ENCODE measurements at places on chromosomes 5 and 9. TPM values are rescaled to one million over a fixed set of nuclear protein-coding genes. Genes with fewer than 3 reads are reported as not detected.

The RLN2 gene
- total RNA-seq = not detected

The TMC1 gene
- not detected for total RNA-seq

The PCDHAC1 gene
- 3.3 TPM for total RNA-seq

The GRIA1 gene
- 0.68 TPM for total RNA-seq

The IL9 gene
- total RNA-seq = not detected

The CDH6 gene
- 2.1 TPM for total RNA-seq

The NNT gene
- 95.7 TPM for total RNA-seq

The SPINK13 gene
- not detected for total RNA-seq

The NFX1 gene
- 51.1 TPM for total RNA-seq

The ASTN2 gene
- 5.6 TPM for total RNA-seq

The GDF9 gene
- not detected for total RNA-seq

The FGFR4 gene
- 0.49 TPM for total RNA-seq

The RPL12 gene
- total RNA-seq = 2,844 TPM

- H3K4me3 ChIP-seq = no peak overlapping the region
- DNase-seq = no peak
- no peaks in the 10 kb centered on the region for H3K36me3 ChIP-seq
- no peak overlapping the region for H3K27ac ChIP-seq
- H3K4me1 ChIP-seq = peaks cover 7% of the 10 kb centered on the region
- no peaks in the 10 kb centered on the region for H3K27me3 ChIP-seq
These were observed 189.6 kb downstream of the ARHGEF28 start for GRCh38 chr5:73815631-73816030.

GRCh38 chr9:36871606-36872005 is 162.5 kb downstream of the PAX5 start:
- no peak overlapping the region for H3K4me3 ChIP-seq
- no peak for DNase-seq
- H3K4me1 ChIP-seq = no peaks in the 10 kb centered on the region

GRCh38 chr5:124087752-124088151 is 575.8 kb downstream of the CSNK1G3 start:
- H3K27ac ChIP-seq = no peak overlapping the region
- H3K4me3 ChIP-seq = no peak overlapping the region
- no peaks in the 10 kb centered on the region for H3K27me3 ChIP-seq
- no peaks in the 10 kb centered on the region for H3K4me1 ChIP-seq
- DNase-seq = no peak

DNA sequence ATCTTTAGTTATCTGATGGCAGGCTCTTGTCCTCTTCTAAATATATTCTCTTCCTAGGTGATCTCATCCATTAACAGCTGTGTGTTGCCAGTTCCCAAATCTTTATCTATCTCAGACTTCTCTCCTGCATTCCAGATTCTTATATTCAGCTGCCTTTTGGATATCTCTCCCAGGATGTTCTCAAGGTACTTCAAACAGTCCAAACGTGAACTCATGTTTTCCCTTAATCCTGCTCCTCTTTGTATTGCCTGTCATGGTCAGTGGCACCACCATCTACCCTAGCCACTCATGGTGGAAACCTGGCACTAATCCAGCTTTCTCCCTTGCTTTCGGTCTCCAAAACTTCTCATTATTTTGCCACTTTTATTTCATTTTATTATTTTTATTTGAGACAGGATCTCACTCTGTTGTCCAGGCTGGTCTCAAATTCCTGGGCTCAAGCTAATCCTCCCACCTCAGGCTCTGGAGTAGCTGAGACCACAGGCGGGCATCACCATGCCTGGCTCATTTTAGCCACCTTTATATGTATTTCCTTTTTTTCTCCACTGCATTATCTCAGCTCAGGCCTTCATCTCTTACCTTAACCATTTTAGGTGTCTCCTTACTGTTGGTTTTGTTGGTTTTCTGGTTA is 3.8 kb downstream of the ZFYVE16 start:
- no peak for DNase-seq
- H3K4me1 ChIP-seq = peaks cover 10% of the 10 kb centered on the region
- H3K27me3 ChIP-seq = no peaks in the 10 kb centered on the region
- H3K4me3 ChIP-seq = no peak overlapping the region

GRCh38 chr9:406886-407654 is 192.4 kb downstream of the DOCK8 start:
- H3K27ac ChIP-seq = no peak overlapping the region
- DNase-seq = no peak
- no peaks in the 10 kb centered on the region for H3K27me3 ChIP-seq
- no peak overlapping the region for H3K4me3 ChIP-seq

- H3K36me3 ChIP-seq = no peaks in the 10 kb centered on the region
- H3K4me3 ChIP-seq = peak overlapping the region; percentile 51
- peaks cover 9% of the 10 kb centered on the region for H3K4me1 ChIP-seq
- H3K27ac ChIP-seq = peak overlapping the region; percentile 99
- DNase-seq = no peak
These were observed 899 bp upstream of the RAPGEF6 start for GRCh38 chr5:131635684-131636572.

- no peak for DNase-seq
- no peak overlapping the region for H3K4me3 ChIP-seq
- H3K36me3 ChIP-seq = no peaks in the 10 kb centered on the region
- no peak overlapping the region for H3K27ac ChIP-seq
These were observed 48.6 kb downstream of the NACC2 start for GRCh38 chr9:136046554-136046920.

GRCh38 chr5:126360467-126360866 is 62.7 kb upstream of the GRAMD2B start:
- no peak overlapping the region for H3K4me3 ChIP-seq
- no peaks in the 10 kb centered on the region for H3K36me3 ChIP-seq
- peaks cover 9% of the 10 kb centered on the region for H3K4me1 ChIP-seq
- DNase-seq = no peak
- no peak overlapping the region for H3K27ac ChIP-seq

GRCh38 chr9:70901013-70901412 is 220.4 kb downstream of the TRPM3 start:
- no peak overlapping the region for H3K27ac ChIP-seq
- H3K36me3 ChIP-seq = no peaks in the 10 kb centered on the region
- no peak for DNase-seq
- H3K4me3 ChIP-seq = no peak overlapping the region
- H3K4me1 ChIP-seq = no peaks in the 10 kb centered on the region

- H3K27me3 ChIP-seq = no peaks in the 10 kb centered on the region
- DNase-seq = no peak
- no peaks in the 10 kb centered on the region for H3K36me3 ChIP-seq
- no peak overlapping the region for H3K27ac ChIP-seq
These were observed 129.9 kb upstream of the ANKH start for GRCh38 chr5:15001517-15001916.

GRCh38 chr9:26321935-26322334 is 570.7 kb downstream of the CAAP1 start:
- H3K27ac ChIP-seq = no peak overlapping the region
- no peak overlapping the region for H3K4me3 ChIP-seq
- H3K36me3 ChIP-seq = no peaks in the 10 kb centered on the region
- DNase-seq = no peak
- H3K4me1 ChIP-seq = peaks cover 18% of the 10 kb centered on the region
- H3K27me3 ChIP-seq = no peaks in the 10 kb centered on the region

GRCh38 chr9:8751406-8751930 is 951.9 kb upstream of the DMAC1 start:
- H3K27ac ChIP-seq = no peak overlapping the region
- H3K4me1 ChIP-seq = no peaks in the 10 kb centered on the region
- DNase-seq = no peak
- H3K4me3 ChIP-seq = no peak overlapping the region
- H3K27me3 ChIP-seq = no peaks in the 10 kb centered on the region
- no peaks in the 10 kb centered on the region for H3K36me3 ChIP-seq

DNA sequence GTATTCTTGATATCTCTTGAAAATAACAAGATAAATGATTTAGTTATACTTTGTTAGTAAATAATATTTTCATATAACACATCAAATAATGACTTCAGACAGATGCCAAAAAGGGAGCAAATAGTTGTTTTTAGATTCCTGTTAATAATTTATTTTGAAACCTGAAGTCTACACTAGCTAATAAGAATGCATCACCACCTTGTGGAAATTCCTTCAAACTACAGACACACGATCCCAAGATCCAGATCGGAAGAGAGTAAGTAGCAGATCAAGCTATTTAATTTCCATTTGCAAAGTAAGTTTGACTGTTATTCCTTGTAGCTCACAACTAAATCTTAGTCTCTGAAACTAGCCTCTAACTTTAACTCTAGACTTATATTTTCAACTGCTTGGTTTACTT is 35.5 kb upstream of the ISL1 start:
- no peaks in the 10 kb centered on the region for H3K27me3 ChIP-seq
- no peak overlapping the region for H3K27ac ChIP-seq
- no peaks in the 10 kb centered on the region for H3K4me1 ChIP-seq
- no peak for DNase-seq
- no peak overlapping the region for H3K4me3 ChIP-seq

DNA sequence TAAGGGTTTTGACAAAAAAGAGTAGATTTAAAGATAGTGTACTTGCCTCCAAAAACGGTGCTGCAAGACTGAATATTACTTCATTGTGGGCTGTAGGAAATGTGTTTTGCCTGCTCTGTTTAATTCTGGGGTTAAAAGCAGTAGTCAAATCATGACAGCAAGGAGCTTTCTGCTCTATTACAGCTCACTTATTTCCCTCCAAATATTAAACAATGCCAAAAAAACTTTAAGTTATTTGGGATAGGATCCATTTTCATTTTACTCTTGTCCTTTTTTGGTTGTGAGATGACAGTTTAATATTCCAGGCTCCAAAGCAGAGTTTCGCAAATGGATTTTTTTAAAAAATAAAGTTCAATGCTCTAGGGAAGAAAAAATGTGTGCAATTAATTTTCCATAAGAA is 340.4 kb upstream of the RGMB start:
- H3K36me3 ChIP-seq = no peaks in the 10 kb centered on the region
- no peak overlapping the region for H3K27ac ChIP-seq
- no peaks in the 10 kb centered on the region for H3K27me3 ChIP-seq
- no peak for DNase-seq

- peaks cover 7% of the 10 kb centered on the region for H3K36me3 ChIP-seq
- peaks cover 29% of the 10 kb centered on the region for H3K4me1 ChIP-seq
- DNase-seq = peak; percentile 89
- H3K27me3 ChIP-seq = no peaks in the 10 kb centered on the region
- H3K27ac ChIP-seq = peak overlapping the region; percentile 88
These were observed 1.3 kb upstream of the PHPT1 start for GRCh38 chr9:136847826-136848392.

DNA sequence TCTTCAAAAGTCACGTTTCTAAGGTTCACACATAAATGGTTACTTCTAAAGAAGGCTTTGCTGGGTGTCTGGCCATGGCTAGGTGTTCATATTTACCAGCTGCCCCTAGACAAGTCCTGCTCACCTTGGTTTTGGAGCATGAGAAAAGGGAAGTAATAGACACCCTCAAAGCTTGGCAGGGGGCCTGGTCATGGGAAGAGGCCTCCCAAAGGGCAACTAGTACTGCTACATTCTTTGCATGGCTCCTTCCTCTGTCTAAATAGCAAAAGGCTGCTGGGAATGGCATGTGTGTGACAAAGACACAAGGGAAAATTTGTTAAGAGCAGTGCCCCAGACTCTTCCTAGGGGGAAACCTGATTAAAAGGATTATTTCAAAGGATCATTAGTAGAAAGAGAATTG is 93.4 kb downstream of the NRG2 start:
- no peaks in the 10 kb centered on the region for H3K36me3 ChIP-seq
- no peaks in the 10 kb centered on the region for H3K27me3 ChIP-seq
- H3K4me3 ChIP-seq = no peak overlapping the region
- H3K4me1 ChIP-seq = peaks cover 13% of the 10 kb centered on the region

DNA sequence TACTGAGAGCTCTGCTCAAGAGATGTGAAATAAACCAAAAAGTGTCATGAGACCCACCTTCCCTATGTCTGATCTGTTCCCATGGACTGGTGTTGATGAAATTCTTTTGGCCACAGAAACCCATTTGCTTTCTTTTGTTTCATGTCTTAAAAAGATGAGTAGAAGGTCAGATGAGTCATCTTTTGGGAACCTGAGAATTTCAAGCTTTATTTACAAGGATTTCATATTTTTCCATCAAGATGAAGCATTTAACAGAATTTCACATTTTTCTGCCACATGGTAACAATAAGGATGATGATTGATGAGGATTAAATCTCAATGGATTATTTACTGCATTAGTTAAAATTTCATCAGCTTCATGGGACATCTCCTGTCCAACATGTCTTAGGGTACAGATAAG is 337.8 kb downstream of the DEPDC1B start:
- DNase-seq = no peak
- H3K27ac ChIP-seq = no peak overlapping the region
- no peaks in the 10 kb centered on the region for H3K36me3 ChIP-seq
- H3K27me3 ChIP-seq = no peaks in the 10 kb centered on the region
- no peaks in the 10 kb centered on the region for H3K4me1 ChIP-seq
- H3K4me3 ChIP-seq = no peak overlapping the region

DNA sequence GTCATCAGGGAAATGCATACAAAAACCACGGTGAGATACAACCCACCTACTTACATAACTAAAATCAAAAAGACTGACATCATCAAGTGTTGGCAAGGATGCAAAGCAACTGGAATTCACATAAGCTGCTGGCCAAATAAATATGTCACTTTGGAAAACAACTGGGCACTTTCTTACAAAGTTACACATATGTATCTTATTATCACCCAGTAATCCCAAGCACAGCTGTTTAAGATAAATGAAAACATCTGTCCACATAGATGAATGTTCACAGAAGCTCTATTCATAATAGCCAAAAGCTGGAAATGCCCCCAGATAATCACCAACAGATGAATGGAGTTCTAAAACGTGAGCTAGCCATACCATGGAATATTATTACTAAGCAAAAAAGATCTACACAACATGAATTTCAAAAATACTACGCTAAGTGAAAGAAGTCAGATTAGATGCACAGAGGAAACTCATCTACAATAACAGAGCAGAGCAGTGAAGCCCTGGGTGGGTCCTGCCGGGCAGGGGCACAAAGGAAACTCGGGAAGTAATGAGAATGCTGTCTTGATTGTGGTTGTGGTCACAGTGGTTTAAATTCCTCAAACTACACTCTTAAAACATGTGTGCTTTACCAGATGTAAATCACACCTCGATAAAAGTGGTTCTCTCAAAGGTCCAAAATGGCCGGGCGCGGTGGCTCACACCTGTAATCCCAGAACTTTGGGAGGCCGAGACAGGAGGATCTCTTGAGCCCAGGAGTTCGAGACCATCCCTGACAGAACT is 8.5 kb downstream of the CAMSAP1 start:
- H3K27me3 ChIP-seq = no peaks in the 10 kb centered on the region
- no peak for DNase-seq
- H3K27ac ChIP-seq = no peak overlapping the region
- H3K4me3 ChIP-seq = no peak overlapping the region
- no peaks in the 10 kb centered on the region for H3K4me1 ChIP-seq
- H3K36me3 ChIP-seq = no peaks in the 10 kb centered on the region

- H3K4me3 ChIP-seq = no peak overlapping the region
- H3K4me1 ChIP-seq = no peaks in the 10 kb centered on the region
- H3K36me3 ChIP-seq = no peaks in the 10 kb centered on the region
- no peak for DNase-seq
- H3K27ac ChIP-seq = no peak overlapping the region
These were observed 202.4 kb upstream of the ZNF618 start for GRCh38 chr9:113673726-113674125.

- no peaks in the 10 kb centered on the region for H3K36me3 ChIP-seq
- H3K27ac ChIP-seq = no peak overlapping the region
- DNase-seq = peak; percentile 30
- H3K4me1 ChIP-seq = peaks cover 13% of the 10 kb centered on the region
These were observed 78.3 kb downstream of the CEP120 start for GRCh38 chr5:123344816-123345426.
